ENCODE measurements at places on chromosomes 13 and 19. TPM values are rescaled to one million over a fixed set of nuclear protein-coding genes. Genes with fewer than 3 reads are reported as not detected.
A peak's percentile ranks its signal among the peaks of the same experiment; 100 is the strongest.

DNA sequence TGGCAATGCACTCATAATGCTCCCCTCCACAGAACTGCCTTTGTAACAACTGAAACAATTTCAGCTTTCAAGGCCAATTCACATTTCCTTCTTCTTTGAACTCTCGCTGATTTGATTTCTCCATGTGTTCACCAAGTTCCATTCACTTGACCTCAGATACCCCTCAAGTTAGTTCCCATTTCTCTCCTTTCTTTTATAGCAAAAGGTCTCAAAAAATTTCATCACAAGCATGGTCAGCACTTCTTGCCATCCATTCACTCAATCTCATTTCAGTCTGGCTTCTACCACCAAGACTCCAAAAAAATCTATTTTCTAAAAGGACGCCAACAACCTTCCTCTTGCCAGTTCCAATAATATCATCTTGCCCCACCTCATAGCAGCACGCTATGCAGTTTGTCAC, 135.7 kb downstream of the DIAPH3 start:
- no peak for DNase-seq

DNA sequence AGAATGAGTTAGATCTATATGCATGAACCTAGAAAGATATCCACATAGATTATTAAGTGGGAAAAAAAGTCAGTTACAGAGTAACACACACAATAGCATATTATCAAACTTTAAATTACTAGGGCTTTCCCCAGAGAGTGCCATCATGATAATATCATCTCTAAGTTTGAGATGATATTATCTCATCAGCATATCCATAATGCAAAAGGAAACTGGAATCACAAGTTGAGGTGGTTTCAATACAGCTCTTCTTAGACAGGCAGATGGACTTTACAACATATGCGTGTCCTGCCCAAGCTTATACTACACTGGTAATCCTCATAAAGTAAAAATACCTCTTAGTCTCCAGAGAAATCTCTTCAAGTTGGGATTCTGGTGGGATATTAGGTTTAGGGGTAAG, 236.2 kb upstream of the SERP2 start:
- no peak for DNase-seq

DNA sequence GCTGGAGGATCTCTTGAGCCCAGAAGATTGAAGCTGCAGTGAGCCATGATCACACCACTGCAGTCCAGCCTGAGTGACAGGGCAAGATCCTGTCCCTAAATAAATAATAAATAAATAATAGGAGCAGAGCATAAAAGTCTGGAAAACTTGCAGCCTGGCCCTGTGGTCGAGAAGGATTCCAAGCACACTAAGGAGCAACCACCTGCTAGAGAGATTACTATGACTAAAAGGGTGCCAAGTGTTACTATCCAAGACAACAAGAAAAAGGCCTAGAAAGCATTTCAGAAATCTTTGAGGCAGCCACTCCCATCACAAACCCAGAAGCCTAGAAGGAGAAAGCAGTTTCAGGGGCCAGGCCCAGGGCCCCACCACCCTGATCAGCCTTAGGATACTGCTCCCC, 46.1 kb downstream of the LHFPL6 start:
- no peak for DNase-seq

GRCh38 chr19:27392027-27392632, 1820.8 kb downstream of the UQCRFS1 start:
- DNase-seq: no peak

- no peak for DNase-seq
Observed at GRCh38 chr13:61086087-61086486, 329.6 kb downstream of the PCDH20 start.

- DNase-seq: no peak
Observed at GRCh38 chr13:27595055-27595811, 25.1 kb downstream of the LNX2 start.

DNA sequence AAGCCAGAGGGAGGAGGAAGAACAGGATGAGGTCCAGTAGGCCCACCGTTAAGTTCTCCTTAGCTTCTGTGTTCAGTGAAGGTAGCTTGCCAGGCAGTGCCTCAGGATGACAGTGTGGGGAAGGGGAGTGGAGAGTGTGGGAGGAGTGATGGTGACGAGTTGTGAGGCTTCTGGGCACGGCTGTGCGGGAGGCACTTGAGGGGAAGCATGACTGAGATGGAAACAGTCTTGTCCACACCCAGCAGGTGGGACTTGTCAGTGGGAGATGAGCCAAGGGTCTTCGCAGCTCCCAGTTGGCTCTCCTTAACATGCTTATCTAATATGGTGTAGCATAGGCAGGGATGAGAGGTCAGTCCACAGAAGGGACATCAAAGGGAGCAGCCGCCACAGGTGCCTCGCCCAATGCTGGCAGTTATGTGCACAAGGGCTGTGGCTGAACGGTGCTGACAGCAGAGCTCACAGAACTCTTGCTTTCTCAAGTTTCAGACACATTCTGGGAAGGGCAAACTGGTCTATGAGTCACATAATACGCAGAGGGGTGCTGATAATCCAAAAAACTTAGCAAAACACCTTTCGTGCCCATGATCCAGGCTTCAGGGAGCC, 47.5 kb downstream of the OXGR1 start:
- no peak for DNase-seq

VSTM2B gene
- 0.32 TPM for polyA plus RNA-seq

GRCh38 chr13:19845758-19846157, 17.7 kb downstream of the ZMYM5 start:
- peak; percentile 78 for DNase-seq

DNA sequence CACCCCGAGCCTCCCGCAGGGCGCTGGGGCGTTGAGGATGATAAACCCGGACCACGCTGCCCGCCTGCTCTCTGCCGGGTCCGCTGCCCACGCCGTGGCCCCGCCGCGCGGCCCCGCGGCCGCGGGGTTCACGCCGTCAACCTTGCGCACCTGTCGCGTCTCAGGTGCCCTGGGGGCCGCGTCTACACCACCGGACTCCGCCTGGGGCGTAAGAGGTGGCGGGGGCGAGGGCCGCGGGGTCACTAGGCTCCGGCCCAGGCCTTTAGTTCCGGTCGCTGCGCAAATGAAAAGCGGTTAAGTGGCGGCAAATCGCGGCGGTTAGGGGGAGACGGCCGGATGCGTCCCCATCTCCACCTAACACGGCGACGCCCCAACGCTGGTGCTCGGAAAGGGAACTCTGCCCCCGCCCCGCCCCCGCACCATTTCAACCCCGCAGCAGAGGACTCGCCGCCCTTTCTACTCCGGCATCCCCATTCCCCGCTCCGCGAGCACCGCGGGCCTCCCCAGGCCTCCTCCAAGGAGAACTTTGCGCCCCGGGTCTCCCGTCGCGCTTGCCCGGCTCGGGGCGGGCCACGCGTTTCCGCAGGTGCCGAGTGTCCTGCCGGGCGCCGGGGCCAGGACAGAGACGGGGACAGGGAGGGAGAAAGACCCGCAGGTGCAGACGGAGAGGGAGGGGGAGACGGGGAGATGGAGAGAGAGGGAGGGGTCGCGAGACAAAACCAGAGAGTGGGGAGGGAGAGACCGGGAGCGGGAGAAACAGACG, 4.3 kb downstream of the ONECUT3 start:
- no peak for DNase-seq

GRCh38 chr13:31970231-31970930, 61.2 kb upstream of the FRY start:
- DNase-seq: peak; percentile 44

DNA sequence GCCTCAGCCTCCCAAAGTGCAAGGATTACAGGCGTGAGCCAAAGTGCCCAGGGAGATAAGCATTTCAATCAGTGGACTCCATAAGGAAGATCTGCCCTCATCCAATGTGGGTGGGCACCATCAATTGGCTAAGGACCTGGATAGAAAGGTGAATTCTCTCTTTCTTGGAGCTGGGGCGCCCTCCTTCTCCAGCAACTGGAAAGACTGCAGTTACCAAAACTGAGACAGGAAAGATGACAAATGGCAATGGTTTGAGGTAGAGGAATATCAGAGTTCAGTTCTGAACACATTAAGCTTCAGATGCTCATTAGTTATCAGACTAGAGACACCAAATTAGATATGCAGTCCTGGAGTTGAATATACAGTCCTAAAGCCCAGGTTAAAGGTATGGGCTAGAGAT, 10.5 kb upstream of the ELF1 start:
- DNase-seq: no peak

- DNase-seq: peak; percentile 36
Observed at GRCh38 chr13:42377640-42378382, 105.9 kb downstream of the AKAP11 start.

GRCh38 chr19:13804830-13805683, 9.8 kb downstream of the ZSWIM4 start:
- DNase-seq: no peak

TNNI3 gene
- 4.5 TPM for polyA plus RNA-seq

DNA sequence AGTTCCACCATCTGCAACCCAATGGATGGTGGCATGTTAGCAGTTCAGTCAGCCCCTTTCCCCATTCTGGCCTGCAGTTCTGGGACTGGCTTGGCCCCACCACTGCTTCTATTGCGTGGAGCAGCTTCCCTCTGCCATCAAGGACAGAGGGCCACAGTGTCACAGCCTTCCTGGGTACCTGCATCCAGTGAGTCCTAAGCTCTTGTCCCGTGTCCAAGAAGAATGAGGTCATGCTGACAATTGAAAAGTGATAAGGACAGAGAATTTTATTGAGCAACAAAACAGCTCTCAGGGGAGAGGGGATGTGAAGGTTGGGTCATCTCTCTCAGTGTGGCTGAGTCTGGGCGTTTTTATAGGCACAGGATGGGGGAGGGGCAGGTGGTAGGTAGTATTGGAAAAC, 33.5 kb upstream of the SIN3B start:
- no peak for DNase-seq

- peak; percentile 75 for DNase-seq
Observed at GRCh38 chr19:4524808-4525562, 6.7 kb upstream of the PLIN4 start.

GRCh38 chr13:109366525-109366924, 419.9 kb downstream of the IRS2 start:
- DNase-seq: no peak

LHB gene
- not detected for polyA plus RNA-seq

DNA sequence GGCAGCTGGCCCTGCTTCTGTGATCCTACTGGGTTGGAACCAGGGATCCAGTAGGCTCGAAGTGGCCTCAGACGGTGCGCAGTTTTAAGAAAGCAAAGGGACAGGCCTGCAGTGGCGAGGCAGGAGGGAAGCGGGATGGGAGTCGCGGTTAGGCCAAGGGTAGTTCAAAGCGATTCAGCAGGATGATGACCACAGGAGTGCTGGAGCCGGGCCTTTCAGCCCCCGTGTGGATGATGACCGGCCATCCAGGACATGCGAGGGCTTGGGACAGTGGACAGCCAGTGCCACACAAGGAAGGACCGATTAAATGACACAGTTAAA, 854 bp downstream of the RNASEH2B start:
- no peak for DNase-seq

C1QTNF9B gene
- 3.2 TPM for polyA plus RNA-seq

DNA sequence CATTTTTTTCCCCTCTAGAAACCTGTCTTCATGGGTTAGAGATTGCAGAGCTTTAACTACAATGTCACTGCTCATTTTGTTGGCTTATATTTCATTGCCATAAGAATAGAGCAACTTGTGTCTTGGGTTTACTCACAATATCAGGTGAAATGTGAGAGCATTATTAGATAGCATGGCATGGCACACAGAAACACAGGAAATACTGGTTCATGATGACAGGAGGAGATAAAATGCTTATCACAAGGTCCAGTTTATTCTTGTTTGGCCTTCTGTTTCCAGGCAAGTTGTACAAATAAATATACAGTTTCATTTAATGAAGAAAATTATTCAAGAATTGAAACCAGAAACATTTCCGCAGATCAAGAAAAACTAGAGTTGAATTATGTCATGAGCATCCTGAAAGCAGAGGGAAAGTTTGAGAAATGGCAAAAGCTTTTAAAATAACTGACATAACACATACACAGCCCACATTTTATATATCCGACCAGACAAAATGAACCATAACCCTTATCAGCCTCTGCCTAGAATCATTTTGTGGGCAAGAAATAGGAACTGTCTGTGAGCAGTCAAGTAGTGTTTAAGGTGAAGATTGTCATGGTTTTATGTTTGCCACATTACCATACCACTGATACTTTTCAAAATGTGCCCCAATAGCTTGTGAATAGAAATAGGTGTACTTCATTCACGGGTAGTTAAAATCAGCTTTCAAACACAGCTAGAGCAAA, 297.9 kb upstream of the ARGLU1 start:
- no peak for DNase-seq

GRCh38 chr13:76380446-76381065, 505.6 kb downstream of the KCTD12 start:
- DNase-seq: no peak

- DNase-seq: no peak
Observed at GRCh38 chr13:79503473-79504017, 22.6 kb downstream of the NDFIP2 start.

TEX26 gene
- polyA plus RNA-seq: not detected

PABPC3 gene
- 0.59 TPM for polyA plus RNA-seq

SLC17A7 gene
- 1.4 TPM for polyA plus RNA-seq

- DNase-seq: peak; percentile 46
Observed at GRCh38 chr19:45424191-45425058, 708 bp upstream of the ERCC1 start.

BSG gene
- polyA plus RNA-seq: 149 TPM

ZNF439 gene
- 5.8 TPM for polyA plus RNA-seq

HSH2D gene
- polyA plus RNA-seq: 1.1 TPM

OBI1 gene
- 15.4 TPM for polyA plus RNA-seq

GRCh38 chr13:111322001-111322915, 1.8 kb downstream of the TEX29 start:
- DNase-seq: no peak

DNA sequence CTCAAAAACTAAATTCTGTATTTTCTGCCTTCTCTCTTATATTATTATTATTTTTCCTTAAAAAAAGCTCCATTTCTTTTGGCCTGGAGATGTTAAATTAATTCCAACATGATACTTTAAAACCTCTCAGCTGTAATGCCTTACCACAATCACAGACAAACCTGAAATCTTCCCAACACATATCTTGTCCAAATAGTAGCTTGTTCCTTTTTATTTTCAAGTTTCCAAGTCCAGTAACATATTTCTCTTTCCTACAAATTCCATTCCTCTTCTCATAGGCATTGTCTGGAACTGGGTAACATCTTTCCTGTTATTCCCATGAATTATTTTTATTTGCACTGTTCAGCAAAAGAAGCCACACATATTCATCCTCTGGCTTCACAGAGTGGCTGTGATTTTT, 137.0 kb downstream of the SLITRK6 start:
- DNase-seq: peak; percentile 44

TNFRSF19 gene
- polyA plus RNA-seq: 18.3 TPM

DNA sequence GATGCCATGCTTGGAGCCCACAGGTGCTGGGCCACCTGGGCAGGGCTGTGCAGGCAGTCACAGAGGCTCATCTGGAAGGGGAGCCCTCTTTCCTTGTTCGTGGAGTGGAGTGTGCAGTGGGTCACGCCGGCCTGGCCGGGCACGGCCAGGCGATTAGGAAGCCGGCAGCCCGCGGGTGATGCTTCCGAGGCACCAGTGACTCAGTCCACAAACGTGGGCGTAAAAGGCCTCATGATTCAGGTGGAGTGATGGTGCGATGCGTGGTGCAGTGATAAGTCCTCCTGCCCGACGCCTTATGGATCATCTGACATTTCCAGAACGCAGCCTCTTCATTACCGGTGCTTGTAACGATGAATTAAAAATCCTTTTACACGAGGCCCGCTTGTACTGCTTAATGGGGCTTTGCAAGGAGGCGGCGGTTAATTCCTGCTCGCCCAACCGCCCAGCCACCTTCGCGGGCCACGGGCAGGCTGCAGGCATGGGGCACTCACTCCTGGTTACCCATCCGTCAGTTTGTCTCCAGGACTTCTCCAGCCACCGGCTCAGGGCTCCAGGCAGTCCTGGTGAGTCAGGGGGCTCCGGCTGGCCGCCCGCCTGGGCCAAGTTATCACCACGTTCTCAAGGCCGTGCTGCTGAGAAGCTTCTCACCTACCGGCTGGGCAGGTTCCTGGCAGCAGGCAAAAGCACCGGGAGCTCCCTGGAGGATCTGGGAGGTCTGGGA, 172.4 kb downstream of the KDM4B start:
- DNase-seq: no peak
